ENCODE measurements at places on chromosomes 16 and 17. TPM values are rescaled to one million over a fixed set of nuclear protein-coding genes. Genes with fewer than 3 reads are reported as not detected.
A peak's percentile ranks its signal among the peaks of the same experiment; 100 is the strongest.

GRCh38 chr17:63579633-63580032 is 21.1 kb upstream of the TACO1 start:
- DNase-seq = no peak

GRCh38 chr17:9924735-9925191 is 19.7 kb upstream of the RCVRN start:
- peak; percentile 54 for DNase-seq

DNA sequence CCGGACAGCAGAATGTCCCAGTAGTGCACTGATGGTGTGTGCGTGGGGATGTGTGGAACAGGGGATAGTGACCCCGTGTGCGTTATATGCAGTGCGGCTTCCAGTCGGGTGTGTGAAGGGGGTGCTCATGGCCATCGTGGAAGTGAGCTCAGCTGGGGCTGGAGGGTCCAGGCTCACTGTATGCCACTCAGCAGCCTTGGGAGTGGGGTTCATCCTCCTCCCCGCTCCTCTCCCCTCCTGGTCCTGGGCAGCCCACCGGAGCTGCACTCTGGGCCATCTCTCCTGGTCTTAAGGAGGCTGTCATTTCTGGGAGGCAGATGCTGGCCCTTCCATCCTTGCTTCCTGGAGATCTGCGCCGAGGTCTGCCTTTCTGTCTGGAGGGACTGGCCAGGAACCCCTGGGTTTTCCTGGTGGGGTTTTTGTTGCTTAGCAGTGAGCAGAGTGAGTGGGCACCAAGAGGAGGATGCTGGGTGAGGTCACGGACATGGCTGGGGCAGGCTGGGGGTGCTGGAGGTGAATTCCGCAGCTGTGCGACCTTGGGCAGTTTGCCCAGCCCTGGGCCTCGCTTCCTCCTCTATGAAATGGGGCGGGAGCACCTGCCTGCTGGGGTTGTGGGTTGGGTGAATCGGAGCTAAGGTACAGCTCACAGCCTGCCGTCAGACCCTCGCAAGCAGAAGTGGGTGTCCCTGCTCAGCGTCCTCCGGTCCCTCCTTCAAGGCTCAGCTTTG is 164.1 kb downstream of the SEC14L1 start:
- DNase-seq = no peak

The MYL11 gene
- not detected for total RNA-seq

The METTL16 gene
- total RNA-seq = 20.2 TPM

GRCh38 chr17:58338841-58339754 is 10.5 kb upstream of the TSPOAP1 start:
- peak; percentile 82 for DNase-seq

GRCh38 chr16:48511071-48511540 is 98.9 kb downstream of the N4BP1 start:
- DNase-seq = no peak

The EVI2B gene
- not detected for total RNA-seq

- no peak for DNase-seq
Measured at GRCh38 chr17:58302171-58302918, 21.6 kb upstream of the MPO start.

- no peak for DNase-seq
Measured at GRCh38 chr16:27841911-27842310, 221.6 kb downstream of the GSG1L start.

DNA sequence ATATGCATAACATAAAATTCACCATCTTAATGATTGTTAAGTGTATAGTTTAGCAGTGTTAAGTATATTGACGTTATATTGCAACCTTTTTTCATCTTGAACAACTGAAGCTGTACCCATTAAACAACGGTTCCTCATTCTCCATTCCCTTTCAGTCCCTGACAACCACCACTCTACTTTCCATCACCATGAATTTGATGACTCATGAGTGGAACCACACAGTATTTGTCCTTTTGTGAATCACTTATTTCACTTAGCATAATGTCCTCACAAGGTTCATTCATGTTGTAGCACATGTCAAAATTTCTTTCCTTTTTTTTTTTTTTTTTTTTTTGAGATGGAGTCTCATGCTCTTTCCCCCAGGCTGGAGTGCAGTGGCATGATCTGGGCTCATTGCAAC is 46.0 kb downstream of the HOXB1 start:
- peak; percentile 77 for DNase-seq

The IL34 gene
- 0.54 TPM for total RNA-seq

The IL21R gene
- total RNA-seq = not detected

Data from Daoy (cell line).